ENCODE measurements at places on chromosomes 7 and 10.
A peak's percentile ranks its signal among the peaks of the same experiment; 100 is the strongest.

- DNase-seq, result peak; percentile 60
These were observed 94.3 kb upstream of the AGBL3 start for GRCh38 chr7:134891696-134892678.

GRCh38 chr7:102094316-102094650, 192.4 kb upstream of the SH2B2 start:
- peak; percentile 36 for DNase-seq

- DNase-seq, result no peak
These were observed 30.8 kb upstream of the NME8 start for GRCh38 chr7:37817591-37817960.

GRCh38 chr10:21475393-21475792, 50.1 kb downstream of the SKIDA1 start:
- DNase-seq, result no peak

DNA sequence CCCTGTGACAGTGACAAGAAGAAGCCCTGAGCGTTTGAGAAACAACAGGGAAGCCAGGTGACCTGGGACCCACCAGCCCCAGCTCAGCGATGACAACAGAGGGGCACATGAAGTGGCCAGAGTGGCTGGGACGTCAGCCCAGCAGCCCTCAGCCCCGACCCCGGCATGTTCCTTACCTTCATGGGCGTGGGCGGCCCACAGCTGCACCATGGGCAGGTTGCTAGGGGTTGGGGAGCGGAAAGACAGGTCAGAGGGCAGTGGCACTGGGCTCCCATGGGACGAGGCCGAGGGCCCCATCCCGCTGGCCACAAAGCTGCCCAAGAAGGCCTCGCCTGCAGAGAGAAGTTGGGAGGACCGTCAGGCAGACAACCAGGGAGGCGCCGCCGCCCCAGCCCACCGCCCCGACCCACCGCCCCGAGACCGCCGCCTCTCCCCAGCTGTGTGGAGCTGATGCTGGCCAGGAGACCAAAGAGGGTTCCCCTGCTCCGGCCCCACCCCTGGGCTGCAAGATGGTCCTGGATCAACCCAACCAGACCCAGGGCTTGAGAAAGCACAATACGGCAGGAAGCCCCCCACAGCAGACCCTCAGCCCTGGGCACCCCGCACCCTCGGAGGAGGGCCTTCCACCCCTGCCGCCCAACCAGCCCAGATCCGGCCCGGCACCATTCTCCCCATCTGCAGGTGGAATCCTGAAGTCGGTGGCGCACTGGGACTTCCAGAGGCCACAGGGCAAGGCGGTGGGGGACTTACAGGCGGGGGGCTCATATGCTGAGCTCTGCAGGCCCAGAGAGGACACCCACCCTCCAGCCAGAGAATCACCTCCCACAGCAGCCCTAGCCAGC, 29.1 kb downstream of the TNRC18 start:
- DNase-seq, result no peak

- DNase-seq, result no peak
These were observed 535.2 kb downstream of the PHTF2 start for GRCh38 chr7:78333530-78334425.

DNA sequence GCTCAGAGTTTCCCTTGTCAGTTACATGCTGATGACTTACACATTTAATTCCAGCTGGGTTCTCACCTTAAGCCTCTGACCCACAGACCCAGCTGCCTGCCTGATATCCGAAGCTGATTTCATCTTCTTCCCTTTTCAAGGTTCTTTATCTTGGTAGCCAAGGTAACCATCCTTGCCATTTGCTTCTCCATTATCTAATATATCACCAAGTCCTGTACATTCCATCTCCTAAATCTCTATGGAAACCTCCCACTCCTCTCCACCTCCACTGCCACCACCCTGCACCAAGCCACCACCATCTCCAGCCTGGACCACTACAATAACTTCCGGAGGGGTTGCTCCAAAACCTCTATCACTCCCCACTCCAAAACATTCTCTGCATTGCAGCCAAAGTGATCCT, 19.9 kb downstream of the SCRN1 start:
- DNase-seq, result no peak

DNA sequence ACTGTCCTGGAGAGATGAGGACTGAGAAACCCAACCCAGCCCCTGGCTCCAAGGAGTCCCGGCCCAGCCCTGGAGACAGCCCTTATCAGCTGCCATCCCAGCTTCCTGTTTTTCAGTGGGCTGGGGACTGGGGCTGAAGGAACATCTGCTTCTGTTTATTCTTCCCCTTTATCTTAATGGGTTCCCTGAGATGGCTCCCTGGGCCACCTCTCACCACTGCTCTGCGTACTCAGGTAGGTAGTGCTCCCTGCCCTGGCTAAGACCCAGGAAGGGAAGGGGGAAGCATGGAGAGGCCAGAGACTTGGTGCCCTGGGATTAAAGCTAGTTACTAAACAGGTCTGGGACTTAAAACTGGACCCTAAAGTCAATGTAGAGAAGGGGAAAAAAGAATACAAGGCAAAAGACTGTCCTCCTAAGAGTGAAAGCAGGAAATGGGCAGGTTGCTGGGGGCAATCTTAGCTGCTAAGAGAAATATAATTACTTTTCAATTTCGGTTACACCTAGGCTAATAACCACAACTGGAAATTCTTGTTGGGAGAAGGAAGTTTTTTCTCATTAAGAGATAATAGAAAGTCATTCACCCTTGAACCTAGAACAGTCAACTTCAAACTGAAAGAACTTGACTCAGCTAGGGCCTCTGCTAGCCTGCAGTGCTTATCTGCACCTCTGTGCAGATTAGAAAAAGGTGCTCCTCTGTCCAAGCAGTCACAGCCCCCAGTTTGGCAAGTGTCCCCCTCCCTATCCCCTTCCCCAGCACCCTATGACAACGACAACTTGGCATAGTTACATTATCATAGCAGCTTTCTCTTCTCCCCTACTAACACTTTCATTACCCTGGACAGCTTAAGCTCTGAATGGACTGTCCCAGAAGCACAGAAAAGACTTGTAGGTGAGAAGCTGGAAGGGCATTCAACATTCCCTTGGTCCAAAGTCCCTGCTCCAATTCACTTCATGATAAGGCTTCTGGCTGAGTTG, 65.6 kb upstream of the KDM7A start:
- DNase-seq, result no peak

GRCh38 chr7:104679085-104679484, 334.9 kb upstream of the KMT2E start:
- no peak for DNase-seq

- DNase-seq, result no peak
These were observed 6.3 kb upstream of the VSIR start for GRCh38 chr10:71779641-71780040.

DNA sequence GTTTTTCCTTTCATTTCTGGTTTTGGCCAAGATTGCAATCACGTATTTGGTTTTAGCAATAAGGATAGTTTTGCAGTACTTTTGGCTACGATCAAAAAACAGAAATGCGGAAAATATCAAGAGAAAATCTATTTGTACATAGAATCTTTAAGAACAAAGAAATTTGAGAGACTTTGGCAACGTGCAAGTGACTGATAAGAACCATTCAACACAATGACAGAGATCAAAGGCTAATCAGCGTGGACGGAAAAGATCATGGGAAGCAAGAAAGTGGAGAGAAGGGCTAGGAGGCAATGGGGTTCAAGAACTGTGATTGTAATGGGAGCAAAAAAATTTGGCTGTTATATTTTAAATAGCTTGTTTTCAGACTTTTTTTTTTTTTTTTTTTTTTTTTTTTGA, 16.2 kb upstream of the LRRN3 start:
- no peak for DNase-seq

- no peak for DNase-seq
These were observed 52.2 kb downstream of the ZNF467 start for GRCh38 chr7:149721084-149721601.

GRCh38 chr7:16604054-16604453, 41.5 kb downstream of the ANKMY2 start:
- DNase-seq, result no peak

GRCh38 chr7:42144604-42145003, 92.4 kb downstream of the GLI3 start:
- DNase-seq, result no peak

GRCh38 chr10:119455609-119456434, 86.7 kb downstream of the RGS10 start:
- no peak for DNase-seq

DNA sequence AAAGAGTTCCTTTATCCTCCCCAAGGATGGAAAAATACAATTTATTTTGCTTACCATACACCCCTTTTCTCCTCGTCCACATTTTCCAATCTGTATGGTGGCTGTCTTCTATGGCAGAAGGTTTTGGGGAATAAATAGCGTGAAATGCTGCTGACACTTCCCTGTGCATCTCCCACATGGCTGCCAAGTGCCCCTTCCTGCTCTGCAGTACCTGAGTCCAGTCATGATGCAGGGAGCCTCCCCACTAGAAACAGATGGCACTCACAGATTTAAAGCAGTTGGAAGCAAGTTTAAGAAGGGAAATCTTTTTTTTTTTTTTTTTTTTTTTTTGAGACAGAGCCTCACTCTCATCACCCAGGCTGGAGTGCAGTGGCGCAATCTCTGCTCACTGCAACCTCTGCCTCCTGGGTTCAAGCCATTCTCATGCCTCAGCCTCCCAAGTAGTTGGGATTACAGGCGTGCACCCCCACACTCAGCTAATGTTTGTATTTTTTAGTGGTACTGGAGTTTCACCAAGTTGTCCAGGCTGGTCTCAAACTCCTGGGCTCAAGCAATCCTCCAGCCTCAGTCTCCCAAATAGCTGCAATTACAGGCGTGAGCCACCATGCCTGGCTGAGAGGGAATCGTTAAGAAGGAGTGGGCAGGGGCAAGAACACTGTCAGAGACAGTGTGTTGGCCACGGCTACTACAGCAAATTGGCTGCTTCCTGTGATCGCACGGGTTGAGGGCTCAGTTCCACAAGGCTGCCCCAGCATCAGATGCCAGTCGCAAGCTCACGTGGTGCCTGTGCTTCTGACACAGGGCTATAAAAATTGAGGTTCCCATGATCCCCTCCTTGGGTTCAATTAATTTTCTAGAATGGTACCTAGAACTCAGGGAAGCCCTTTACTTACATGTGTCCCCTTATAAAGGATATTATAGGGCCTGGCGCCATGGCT, 5.3 kb upstream of the PILRA start:
- DNase-seq, result no peak

DNA sequence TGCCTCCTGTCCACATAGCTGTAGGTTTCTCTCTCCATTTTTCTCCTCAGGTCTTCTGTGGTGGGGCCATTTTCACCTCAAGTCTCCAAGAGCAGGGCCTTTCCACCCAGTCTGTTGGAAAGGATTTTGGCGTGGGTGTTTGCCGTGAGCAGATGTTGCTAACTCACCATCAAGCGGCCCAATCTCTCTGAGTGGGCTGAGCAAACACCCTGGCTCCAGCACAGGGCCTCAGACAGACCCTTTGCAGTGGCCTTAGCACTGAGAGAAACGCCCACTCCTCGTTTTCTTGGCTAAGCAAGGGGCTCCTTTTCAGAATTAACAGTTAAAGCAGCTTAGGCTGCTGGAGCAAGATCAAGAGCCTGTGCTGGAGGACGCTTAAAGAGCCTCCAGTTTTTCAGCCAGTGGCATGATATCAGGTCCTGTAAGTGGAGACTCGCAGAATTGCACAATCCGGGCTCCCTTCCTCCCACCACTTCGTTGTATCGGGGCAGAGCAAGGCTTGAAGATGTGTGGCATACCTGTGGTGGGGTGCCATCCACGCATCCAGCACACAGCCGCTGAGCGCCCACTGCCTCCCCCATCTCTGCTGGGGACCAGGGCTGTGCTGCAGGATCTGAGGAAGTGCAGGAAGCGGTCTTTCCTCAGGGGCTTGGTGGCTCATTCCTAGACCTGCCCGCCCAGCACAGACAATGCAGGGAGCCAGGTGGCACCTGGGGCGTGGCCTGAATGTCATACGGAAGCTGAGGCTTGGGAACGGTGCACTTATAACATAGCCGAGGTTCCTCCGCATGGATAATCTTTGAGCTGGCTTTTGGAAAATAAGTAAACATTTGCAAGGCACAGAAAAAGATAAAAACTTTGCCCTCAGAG, 142.7 kb downstream of the ADARB2 start:
- DNase-seq, result no peak

DNA sequence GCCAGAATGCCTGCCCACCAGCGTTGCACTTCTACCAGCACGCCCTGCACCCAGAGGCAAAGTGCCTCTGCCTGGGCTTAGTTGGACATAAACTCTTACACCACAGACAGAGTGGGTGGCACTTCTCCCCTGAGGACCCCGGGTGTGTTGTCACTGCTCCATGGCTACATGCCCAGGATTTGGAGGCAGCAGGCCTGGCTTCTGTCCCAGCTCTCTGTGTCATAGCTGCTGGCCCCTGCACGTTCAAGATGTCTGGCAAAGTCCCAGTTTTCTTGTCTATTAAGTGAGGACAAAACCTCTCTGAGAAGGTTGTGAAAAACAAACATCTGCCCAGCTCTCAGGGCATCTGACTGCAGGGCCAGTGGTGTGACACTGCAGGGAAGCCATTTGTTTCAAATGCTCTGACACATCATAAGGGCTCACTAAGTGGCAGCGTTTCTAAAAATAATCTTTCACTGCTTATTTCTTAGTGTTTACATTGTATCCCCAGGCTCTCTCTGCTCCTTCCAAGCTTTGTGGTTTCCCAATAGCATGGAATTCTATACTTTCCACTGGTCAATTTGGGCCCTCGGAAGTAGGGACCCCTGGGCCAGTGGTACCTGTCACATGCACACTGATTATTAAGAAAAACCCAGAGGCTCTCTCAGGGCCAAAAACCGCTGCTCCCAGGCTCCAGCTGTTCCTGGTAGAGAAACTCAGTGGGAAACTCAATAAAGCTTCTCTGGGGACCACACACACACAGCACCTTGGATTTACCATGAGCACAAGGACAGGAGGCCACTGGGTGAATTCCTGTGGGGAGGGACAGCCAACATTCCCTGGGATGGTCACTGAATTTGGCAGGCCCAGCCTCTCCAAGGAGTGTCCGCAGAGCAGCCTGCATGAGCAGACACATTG, 86.2 kb upstream of the ANLN start:
- peak; percentile 80 for DNase-seq

GRCh38 chr10:15419279-15419874, 48.3 kb upstream of the FAM171A1 start:
- DNase-seq, result peak; percentile 77

GRCh38 chr7:84912993-84913635, 273.7 kb downstream of the SEMA3D start:
- no peak for DNase-seq

GRCh38 chr7:137667633-137668387, 179.0 kb downstream of the DGKI start:
- no peak for DNase-seq

DNA sequence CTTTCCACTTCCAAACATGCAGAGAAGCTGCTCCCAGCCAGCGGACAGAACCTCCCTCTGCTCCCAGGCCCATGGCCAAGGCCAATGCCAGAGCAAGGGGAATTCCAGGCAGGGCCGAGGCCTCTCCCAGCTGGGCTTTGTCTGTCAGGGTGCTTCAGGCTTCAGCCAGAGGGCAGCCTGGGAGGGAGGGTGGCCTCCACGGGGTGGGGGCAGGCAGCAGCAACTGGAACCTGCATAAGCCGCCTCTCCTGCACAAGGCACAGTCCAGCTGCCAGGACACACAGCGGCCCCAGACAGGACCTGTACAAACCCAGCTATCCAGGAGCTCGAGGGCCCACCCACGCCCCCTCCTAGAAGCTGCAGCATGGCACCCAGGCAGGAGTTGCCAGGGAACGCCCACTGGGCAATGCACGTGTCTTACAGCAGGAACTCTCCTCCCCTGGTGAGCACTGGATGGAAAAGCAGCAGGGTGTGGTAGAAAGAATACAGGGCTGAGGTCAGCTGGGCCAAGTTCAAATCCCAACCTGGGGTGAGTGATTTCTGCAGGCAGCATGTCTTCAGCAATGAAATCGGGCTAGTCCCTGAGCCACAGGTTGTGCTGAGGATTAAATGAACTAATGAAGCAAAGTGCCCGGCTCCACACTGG, 7.6 kb downstream of the FAM53B start:
- peak; percentile 35 for DNase-seq

- DNase-seq, result peak; percentile 13
These were observed 784.7 kb upstream of the AUTS2 start for GRCh38 chr7:68813551-68814080.

- DNase-seq, result peak; percentile 65
These were observed 63.1 kb downstream of the TMEM209 start for GRCh38 chr7:130141884-130142653.
